ENCODE measurements at places on chromosomes 1 and 21. TPM values are rescaled to one million over a fixed set of nuclear protein-coding genes. Genes with fewer than 3 reads are reported as not detected.

The ZNF697 gene
- polyA plus RNA-seq: 2.1 TPM

The PLEKHN1 gene
- polyA plus RNA-seq: 4.2 TPM

The ZNF683 gene
- polyA plus RNA-seq: not detected

The NTMT2 gene
- not detected for polyA plus RNA-seq

The ITPKB gene
- polyA plus RNA-seq: 3.9 TPM

The POU3F1 gene
- polyA plus RNA-seq: 0.12 TPM

The BARHL2 gene
- polyA plus RNA-seq: not detected

The OLFML2B gene
- polyA plus RNA-seq: 0.13 TPM

The GNAT2 gene
- polyA plus RNA-seq: 0.04 TPM

The PRKCZ gene
- 23.7 TPM for polyA plus RNA-seq

The B3GALT2 gene
- not detected for polyA plus RNA-seq

The ERICH3 gene
- polyA plus RNA-seq: not detected

The SZRD1 gene
- 119 TPM for polyA plus RNA-seq

The CADM3 gene
- not detected for polyA plus RNA-seq

DNA sequence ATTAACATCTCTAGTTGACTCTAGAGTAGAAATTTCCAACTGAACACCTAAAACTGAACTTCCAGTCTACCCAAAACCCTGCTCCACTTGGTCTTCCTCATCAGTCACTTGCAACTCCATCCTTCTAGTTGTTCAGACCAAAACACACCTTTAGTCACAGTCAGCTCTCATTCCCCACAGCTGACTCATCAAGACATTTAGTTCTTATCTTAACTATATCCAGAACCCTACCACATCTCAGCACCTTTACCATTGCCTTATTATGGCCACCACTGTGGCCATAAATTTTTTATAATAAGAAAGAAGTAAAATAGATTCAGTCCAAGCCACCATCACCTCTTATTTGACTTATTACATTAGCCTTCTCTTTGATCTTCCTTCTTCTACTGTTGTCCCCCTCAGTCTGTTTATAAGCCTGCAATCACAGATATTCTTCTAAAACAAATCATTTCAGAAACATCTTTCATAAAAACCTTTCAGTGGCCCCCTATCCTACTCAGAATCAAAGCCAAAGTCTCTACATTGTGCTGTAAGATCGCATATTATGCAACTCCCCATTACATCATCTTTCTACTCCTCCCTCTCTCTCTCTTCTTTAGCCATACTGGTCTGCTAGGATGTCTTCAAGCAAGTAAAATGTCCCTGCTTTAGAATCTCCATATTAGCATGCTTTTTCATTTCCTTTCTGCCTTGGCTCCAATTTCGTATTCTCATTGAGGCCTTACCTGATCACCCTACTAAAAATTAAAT is 275.9 kb downstream of the LRRC40 start:
- peak; percentile 67 for DNase-seq

DNA sequence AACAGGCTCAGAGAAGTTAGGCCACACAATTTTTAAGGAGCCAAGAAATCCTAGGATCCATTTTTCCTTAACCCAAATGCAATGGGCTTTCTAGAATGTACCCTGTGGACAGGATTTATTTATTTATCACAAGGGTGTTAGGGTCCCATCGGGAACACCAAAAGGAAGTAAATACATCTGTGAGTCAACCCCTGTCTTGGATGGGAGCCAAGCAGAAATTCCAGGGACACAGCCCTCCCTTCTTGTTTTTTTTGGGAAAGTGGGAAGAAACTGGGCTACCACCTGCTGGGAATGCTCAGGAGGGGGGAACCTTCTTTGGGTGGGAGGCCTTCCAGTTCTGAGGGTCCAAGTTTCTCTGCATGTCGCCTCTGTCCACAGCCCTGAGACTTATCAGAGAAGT is 1.3 kb downstream of the CRNN start:
- DNase-seq: no peak

GRCh38 chr1:159803956-159804689 is 2.0 kb downstream of the FCRL6 start:
- DNase-seq: no peak

- no peak for DNase-seq
Measured at GRCh38 chr21:41215856-41216408, 48.0 kb downstream of the BACE2 start.

- no peak for DNase-seq
Measured at GRCh38 chr1:192786576-192786975, 22.3 kb upstream of the RGS2 start.

- DNase-seq: no peak
Measured at GRCh38 chr1:224696021-224696420, 79.9 kb downstream of the CNIH3 start.

DNA sequence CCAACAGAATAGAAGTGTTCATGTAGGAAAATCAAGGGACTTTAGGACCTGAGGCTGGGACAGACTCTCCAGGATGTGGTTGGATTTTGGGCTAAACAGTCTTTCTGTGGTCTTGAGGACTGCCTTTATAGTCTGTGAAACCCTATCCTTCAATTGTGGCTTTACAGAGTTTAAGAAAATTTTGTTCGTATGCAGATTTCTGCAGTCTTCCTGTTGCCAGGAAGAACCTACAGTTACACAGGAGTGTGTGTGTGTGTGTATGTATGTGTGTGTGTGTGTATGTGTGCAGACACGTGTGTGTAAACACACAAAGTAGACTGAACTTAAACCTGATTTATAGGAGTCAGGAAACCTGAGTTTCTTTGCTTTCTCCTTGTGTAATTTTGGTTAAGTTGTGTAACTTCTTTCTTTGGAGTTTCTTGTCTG is 22.8 kb downstream of the NEK7 start:
- DNase-seq: no peak

DNA sequence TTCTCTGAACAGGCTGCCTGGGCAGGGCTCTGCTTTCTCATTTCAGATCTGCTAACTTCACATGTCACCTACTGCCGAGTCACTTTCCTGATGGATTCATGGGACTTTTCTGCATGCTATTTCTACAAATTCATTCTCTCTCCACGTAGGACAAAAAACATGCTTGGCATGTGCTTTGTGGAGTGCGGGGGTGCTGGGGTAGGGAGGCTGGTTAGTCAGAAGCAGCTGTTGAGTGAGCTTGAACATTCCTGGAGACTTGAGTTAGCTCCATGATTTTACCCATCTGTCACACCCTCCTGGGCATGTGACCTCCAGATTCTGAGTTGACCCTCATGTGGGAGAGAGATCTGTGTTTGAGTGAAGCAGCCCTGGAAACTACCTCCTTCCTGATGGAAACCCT is 71.4 kb downstream of the UCK2 start:
- DNase-seq: peak; percentile 96

DNA sequence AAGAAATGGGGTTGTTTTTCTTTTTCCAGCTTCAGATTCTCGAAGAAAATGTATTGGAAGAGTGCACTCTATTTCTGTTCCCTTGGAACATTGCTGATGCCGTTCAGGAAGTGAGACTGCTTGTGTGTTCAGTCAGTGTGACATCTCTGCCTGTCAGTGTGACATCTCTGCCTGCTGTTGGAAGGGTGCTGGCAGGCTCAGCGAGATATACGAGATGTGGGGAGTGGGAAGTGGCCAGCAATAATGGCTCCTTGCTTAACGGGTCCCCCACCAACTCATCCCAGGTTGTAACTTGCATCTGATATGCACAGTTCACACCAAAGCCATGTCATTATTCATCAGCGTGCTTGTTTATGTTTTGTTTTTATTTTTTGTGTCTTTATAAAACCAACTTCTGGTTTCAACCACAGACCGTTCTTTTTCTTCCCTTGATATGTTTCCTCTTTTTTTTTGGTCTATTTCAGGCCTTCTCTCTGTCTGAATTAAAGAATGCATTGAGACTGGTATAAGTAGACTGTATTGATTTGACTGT is 145.4 kb downstream of the GALNT2 start:
- DNase-seq: no peak

- peak; percentile 49 for DNase-seq
Measured at GRCh38 chr1:67285780-67286488, 21.7 kb upstream of the IL12RB2 start.

- DNase-seq: no peak
Measured at GRCh38 chr21:41090981-41091380, 77.0 kb upstream of the BACE2 start.

GRCh38 chr1:97834899-97835298 is 85.9 kb downstream of the DPYD start:
- DNase-seq: no peak

GRCh38 chr21:45228171-45228641 is 59.5 kb downstream of the POFUT2 start:
- DNase-seq: peak; percentile 88

- DNase-seq: no peak
Measured at GRCh38 chr1:51664421-51665240, 47.7 kb downstream of the OSBPL9 start.

- no peak for DNase-seq
Measured at GRCh38 chr1:231940116-231940515, 313.5 kb downstream of the DISC1 start.

DNA sequence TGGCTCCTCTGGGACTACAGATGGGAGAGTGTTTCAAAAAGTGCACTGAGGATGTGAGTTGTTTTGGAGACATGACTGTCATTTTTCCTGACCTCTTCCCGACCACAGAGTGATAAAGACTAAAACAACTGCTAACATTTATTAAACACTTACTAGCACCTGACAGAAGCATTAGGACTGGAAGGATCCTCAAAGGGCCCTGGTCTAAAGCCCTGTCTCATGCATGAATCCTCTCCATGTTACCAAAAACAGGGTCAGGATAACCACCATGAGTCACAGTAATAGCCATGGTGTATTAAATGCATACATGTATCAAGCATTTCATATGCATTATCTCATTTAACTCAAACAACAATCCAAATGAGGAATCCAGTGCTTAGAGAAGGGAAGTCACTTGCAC is 11.5 kb downstream of the CYB5RL start:
- no peak for DNase-seq

DNA sequence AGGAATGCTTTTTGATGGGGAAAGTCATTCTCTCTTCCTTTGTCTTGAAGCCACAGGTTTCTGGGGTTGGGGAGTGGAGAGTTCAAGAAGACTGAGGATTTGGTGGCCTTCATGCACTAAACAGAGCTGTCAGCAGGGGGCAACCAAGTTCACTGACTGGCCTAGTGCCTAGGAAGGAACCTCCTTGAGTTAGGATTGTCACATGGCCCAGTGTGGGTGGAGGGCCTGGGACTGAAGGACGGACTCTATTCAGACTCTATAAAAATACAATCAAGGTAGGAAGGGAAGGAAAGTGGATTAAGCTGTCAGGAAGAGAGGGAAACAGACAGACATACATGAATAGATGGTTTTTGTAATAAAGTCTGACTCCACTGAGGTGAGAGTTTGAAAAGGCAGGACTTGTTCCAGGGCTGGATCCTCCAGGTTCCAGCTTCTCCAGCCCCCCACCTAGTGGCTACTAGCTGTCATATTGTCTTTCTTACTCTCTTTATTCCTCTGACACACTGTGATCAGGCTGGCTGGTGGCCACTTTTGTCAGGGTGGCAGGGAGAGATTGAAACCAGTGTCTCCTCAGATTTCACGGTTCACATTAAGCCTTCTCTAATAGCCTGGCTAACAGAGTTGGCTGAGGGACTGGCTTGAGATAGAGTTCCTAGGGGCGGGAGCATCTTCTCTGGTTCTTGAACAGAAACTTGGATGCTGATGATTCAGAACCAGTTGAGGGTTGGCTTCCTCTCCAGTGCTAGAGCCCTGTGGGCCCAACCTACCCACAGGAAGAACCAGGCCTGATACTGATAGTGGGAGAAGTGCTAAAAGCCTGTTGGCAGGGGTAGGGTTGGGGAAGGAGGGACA is 4.1 kb upstream of the SH3BGRL3 start:
- peak; percentile 93 for DNase-seq

DNA sequence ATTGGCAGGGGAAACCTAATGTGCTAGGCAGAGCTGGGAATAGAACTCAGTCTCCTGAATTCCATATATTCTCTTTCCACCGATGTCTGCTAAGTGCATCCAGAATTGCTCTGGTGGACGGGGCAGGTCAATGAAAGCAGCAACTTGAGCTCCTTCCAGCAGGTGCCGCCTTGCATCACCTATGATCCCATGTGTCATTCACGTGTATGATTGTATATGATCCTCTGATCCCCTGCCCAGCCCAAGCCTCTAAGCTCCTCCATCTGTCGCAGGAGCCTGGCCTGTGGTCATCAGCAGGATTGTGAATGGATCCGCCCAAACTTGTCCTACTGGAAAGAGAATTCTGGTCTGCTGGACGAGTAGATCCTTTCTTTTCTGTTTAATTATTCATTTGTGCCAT is 13.1 kb downstream of the ACTA1 start:
- no peak for DNase-seq

DNA sequence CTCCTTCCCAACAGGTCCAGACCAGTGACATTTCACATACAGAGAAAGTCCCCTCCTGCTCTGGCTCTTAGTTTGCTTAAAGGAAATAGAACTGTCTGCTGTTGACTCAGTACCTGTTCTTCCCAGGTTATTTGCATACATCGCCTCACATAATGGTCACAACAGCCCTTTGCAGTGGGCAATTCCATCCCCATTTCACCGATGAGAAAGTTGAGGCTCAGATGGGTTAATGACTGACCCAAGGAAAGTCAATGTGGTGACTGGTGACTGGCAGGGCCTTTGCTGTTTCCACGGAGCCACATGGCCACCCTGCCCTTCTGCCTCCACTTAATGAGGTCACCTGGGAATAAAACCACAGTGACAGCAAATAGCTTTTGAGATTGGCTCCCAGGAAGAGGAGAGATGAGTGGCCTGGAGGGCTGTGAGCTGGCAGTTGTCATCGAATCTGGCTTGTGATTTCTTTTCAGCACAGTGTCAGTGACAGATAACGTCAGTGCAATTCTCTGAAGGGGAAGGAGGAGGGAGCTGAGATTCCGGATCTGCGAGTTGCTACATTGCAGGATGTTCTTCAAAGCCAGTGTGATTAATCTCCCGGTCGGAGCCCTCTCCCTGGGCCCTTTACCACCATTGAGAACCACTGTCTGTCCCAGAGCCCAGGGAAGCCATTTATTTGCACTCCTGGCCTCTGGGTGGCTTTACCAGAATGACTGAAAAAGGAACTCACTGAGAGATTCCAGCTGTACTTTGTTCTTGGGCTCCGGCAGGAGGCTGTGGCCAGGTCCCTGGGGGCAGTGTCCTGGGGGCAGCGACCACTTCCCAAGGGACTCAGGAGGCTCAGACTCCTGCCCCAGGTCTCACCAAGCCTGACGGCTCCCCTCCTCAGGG is 117.2 kb downstream of the CNIH3 start:
- peak; percentile 10 for DNase-seq

DNA sequence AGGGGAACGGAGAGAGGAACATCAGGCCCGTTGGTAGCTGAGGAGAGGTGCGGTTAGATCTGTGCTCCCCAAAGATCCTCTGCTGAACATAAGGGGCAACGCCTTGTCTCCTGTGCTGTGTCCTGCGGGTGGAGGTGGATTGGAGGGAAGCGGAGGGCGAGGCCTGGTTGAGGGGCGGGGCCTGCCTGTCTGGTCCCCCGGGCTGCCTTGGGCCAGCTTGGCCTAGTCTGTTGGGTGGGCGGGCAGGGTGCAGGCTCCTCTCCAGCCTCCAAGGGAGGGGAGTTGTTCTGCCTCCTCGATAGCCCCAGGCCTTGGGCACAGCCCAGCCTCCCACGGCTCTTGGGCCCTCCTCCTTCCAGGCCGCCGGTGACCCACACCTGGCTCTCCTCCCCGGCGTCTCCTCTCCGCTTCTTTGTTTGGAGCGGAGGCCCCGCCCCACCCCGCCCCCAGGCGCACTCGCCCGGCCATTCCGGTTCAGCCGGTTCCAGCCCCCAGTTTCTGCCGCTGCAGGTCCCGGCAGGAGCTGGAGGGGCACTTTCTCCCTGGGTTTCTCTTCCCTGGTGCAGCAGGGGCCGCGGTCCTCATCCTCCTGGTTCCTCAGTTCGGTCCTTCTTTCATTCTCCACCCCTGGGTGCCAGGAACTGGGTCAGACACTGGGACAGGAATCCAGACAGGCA is 19.4 kb downstream of the PTPRF start:
- peak; percentile 92 for DNase-seq

GRCh38 chr1:190144650-190145049 is 333.0 kb downstream of the BRINP3 start:
- DNase-seq: no peak

Measured in foreskin keratinocyte (primary cell).